Lung (tissue), 17 donors: ENCODE measurements at places on chromosomes 16 and 17. TPM values are rescaled to one million over a fixed set of nuclear protein-coding genes. Genes with fewer than 3 reads are reported as not detected.

Gene OR3A1
- polyA plus RNA-seq: not detected

Gene OR4D1
- 0.01 TPM for polyA plus RNA-seq

Gene KRT9
- not detected for polyA plus RNA-seq

Gene ZNF597
- polyA plus RNA-seq: 1.5 TPM

Gene DOC2B
- 5.5 TPM for polyA plus RNA-seq

Gene ITGAD
- polyA plus RNA-seq: 0.24 TPM

Gene USP43
- 2.9 TPM for polyA plus RNA-seq

Gene MRPS23
- polyA plus RNA-seq: 44.9 TPM

Gene RUNDC3A
- polyA plus RNA-seq: 0.91 TPM

Gene GABARAP
- polyA plus RNA-seq: 874 TPM

Gene GPR142
- polyA plus RNA-seq: not detected

Gene KIF18B
- 0.70 TPM for polyA plus RNA-seq

Gene MT4
- polyA plus RNA-seq: not detected

Gene PTX4
- polyA plus RNA-seq: 0.02 TPM

Gene HGS
- polyA plus RNA-seq: 100 TPM

Gene AIPL1
- not detected for polyA plus RNA-seq

Gene GPRC5B
- 7.3 TPM for polyA plus RNA-seq

Gene JPH3
- 0.05 TPM for polyA plus RNA-seq

Gene RNF222
- not detected for polyA plus RNA-seq

Gene SPATA22
- polyA plus RNA-seq: 0.06 TPM

Gene KRT13
- 4.0 TPM for polyA plus RNA-seq

Gene HSD17B2
- 6.2 TPM for polyA plus RNA-seq

Gene SMIM5
- 2.2 TPM for polyA plus RNA-seq

Gene KRTAP1-5
- not detected for polyA plus RNA-seq

Gene TBC1D3
- polyA plus RNA-seq: not detected
